Dorsolateral prefrontal cortex (tissue), 122 donors: ENCODE measurements at places on chromosomes 7 and 10. TPM values are rescaled to one million over a fixed set of nuclear protein-coding genes. Genes with fewer than 3 reads are reported as not detected.

DNA sequence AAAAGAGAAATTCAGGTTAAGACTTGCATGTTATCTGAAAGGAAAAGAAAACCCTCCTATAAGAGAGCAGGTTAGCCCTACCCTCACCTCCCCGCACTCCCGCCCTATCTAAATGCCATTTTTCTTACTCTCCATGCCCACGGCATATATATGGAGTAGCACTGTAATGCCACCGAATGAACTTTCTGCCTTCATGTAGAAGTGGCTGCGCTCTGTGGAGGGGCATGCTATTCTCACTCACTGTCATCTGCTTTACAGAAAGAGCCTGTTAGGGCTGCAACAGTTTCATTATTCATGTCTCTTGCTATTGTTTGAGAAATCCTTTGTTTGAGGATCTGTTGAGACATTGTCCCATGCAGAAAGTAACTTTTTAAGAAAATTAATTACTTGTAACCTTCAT is 1190.6 kb downstream of the SORCS1 start:
- no peak for DNase-seq

DNA sequence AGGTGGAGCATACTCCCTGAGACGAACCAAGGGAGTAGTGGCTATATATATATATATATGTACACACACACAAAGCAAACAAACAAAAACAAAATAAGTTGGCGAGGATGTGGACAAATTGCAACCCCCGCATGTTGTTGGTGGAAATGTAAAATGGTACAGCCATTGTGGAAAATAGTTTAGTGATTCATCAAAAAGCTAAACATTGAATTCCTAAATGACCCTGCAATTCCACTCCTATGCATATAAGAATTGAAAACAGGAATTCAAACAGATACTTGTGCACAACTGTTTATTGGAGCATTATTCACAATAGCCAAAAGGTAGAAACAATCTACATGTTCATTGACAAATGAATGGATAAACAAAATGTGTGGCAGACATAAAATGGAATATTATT is 407.9 kb downstream of the KCNMA1 start:
- DNase-seq, result no peak

The TIMM23 gene
- total RNA-seq, result 51.3 TPM

DNA sequence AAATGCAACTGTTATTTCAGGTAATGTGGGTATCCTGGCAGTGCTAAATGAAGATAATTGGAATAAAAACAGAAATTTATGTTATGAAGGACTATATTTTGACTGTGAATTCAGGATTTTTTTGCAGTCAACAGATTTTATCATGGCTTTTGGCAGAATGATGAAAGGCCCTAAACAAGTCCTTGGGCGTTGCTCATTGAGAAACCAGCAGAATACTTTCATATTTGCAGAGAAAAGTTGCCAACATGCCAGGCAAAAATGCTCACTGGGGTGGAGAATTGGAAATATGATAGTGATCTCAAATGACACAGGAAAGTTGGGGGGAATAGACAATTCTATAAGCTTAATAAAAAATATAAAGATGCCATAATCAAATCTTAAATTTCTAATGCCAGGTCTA is 121.1 kb downstream of the GPR85 start:
- DNase-seq, result no peak

- no peak for DNase-seq
These were observed 108.7 kb downstream of the LRRN3 start for GRCh38 chr7:111199643-111200042.

The VIM gene
- total RNA-seq, result 262 TPM

GRCh38 chr7:12250232-12250631 is 39.1 kb downstream of the TMEM106B start:
- DNase-seq, result no peak

The TYW1B gene
- 7.7 TPM for total RNA-seq

The SPDYE17 gene
- total RNA-seq, result not detected

The MPP7 gene
- 13.7 TPM for total RNA-seq

- DNase-seq, result no peak
These were observed 29.0 kb downstream of the ANKMY2 start for GRCh38 chr7:16616542-16616941.

DNA sequence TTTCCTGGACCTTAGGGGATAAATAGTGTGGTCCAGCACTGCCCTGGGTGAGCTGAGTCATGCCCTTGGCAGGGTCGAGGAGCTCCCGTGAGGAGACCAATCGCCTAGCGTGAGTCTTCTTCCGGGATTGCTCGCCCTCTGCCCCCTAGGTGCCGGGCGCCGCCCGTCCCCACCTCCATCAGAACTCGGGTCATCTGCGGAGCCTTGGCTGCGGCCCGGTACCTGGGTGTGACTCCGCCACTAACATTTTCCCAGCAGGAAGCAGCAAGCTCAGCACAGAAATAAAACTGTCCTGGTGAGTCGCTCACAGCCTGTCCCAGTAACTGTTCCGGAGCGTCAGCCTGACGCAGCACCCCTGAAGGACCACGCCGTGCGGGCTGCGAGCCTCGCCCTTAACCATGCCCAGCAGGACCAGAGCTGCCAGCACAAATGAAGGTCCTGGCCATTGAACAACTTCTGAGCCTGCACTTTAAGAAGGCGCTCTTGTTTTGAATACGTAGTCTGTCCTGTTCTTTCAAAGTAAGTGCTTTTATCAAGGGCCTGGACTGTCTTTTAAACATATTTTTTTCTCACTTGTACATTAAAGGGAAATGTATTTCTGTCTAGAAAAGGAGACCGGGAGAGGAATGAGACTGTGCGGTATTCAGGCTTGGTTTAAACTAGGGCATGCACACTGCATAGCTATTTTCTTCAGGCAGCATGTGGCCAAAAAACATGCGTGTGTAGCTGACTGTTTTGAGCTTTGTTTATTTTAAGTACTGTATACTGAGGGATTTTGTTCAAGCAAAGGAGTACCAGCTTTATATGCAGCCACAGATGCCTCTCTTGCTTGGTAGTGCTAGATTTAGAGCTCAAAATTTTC is 136.7 kb downstream of the HECW1 start:
- peak; percentile 63 for DNase-seq

GRCh38 chr7:25988640-25989039 is 163.4 kb upstream of the NFE2L3 start:
- DNase-seq, result no peak

DNA sequence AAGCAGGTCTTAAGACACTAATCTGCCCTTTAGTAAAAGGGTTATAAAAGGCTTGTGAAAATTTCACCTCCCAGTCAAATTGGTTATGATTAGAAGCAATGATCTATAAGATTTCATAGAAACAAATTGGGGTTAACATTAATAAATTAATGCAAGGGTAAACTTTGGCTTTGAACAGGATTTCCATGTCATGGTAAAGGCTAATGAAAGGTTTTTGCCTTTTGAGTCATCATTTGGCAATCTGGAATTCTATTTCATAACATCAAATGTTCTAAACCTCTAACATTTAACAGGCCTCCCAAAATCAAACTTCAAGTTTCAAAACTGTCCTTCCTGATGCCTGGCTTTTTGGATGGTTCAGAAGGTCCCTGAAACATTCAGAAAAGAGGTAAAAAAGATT is 62.4 kb downstream of the COA1 start:
- no peak for DNase-seq

DNA sequence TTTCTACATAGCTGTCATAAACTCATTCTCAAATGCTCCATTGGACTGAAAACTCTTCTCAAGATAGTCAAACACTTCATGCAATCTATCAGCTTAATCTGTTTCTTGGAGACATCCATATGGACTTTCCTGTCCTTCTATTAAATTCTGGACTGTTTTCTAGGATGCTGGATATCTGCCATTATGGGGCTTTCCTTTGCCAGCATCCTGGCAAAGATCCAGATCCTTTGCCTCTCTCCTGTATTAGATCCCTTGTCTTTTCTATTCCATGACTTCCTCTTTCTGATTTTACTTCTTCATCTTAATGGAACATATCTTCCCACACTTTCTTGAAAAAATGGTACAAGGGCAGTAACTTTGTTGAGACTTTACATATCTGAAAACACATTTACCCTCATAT is 35.9 kb upstream of the SKAP2 start:
- no peak for DNase-seq

The HABP2 gene
- total RNA-seq, result 1.9 TPM

The CYP3A7 gene
- not detected for total RNA-seq
